CD4-positive, alpha-beta memory T cell (primary cell): ENCODE measurements at places on chromosomes 13 and 19. TPM values are rescaled to one million over a fixed set of nuclear protein-coding genes. Genes with fewer than 3 reads are reported as not detected.

Gene FBXO27
- total RNA-seq: 0.64 TPM

Gene LRRC63
- total RNA-seq: 0.75 TPM

Gene INAFM1
- 15.1 TPM for total RNA-seq

Gene ZNF223
- 6.8 TPM for total RNA-seq

Gene PEPD
- total RNA-seq: 27.6 TPM

Gene TMEM143
- 27.6 TPM for total RNA-seq

Gene RASGRP4
- 0.33 TPM for total RNA-seq

Gene PODNL1
- not detected for total RNA-seq

Gene KASH5
- 0.23 TPM for total RNA-seq

Gene ZNF667
- not detected for total RNA-seq

Gene ERICH6B
- total RNA-seq: not detected

Gene YJEFN3
- 15.6 TPM for total RNA-seq

Gene AMH
- 7.5 TPM for total RNA-seq

Gene TEKTIP1
- 10.6 TPM for total RNA-seq

Gene SRRM5
- total RNA-seq: 0.99 TPM

Gene CACNA1A
- total RNA-seq: 0.35 TPM

Gene CSNK1G2
- 144 TPM for total RNA-seq

Gene VAV1
- total RNA-seq: 82.5 TPM

Gene TYROBP
- total RNA-seq: 17.3 TPM

Gene KLK5
- total RNA-seq: not detected

Gene CTXN1
- not detected for total RNA-seq

Gene UTP14C
- 15.7 TPM for total RNA-seq

Gene ZNF524
- 31.2 TPM for total RNA-seq

Gene ZNF556
- not detected for total RNA-seq

Gene RASAL3
- 238 TPM for total RNA-seq

Gene SOX21
- total RNA-seq: not detected

Gene CYP4F2
- not detected for total RNA-seq

Gene PINLYP
- total RNA-seq: 0.84 TPM

Gene ACER1
- 0.67 TPM for total RNA-seq

Gene AP1M1
- 107 TPM for total RNA-seq

Gene MZT1
- 6.3 TPM for total RNA-seq

Gene GPI
- 127 TPM for total RNA-seq

Gene TEX101
- not detected for total RNA-seq

Gene PRR20B
- total RNA-seq: not detected

Gene NCAN
- total RNA-seq: not detected

Gene KIR3DL2
- not detected for total RNA-seq

Gene ZNF560
- total RNA-seq: not detected

Gene ZNF835
- 3.8 TPM for total RNA-seq

Gene ZNF547
- 10.8 TPM for total RNA-seq

Gene METTL21C
- total RNA-seq: not detected

Gene ZNF99
- not detected for total RNA-seq

Gene HCST
- 66.2 TPM for total RNA-seq

Gene GPR12
- not detected for total RNA-seq

Gene WDR62
- total RNA-seq: 1.7 TPM

Gene SIGLECL1
- total RNA-seq: not detected

Gene CRTC1
- total RNA-seq: 19.6 TPM

Gene DDX49
- 43.6 TPM for total RNA-seq

Gene CLEC4M
- not detected for total RNA-seq

Gene MAP2K2
- total RNA-seq: 125 TPM

Gene CLEC17A
- not detected for total RNA-seq
